ENCODE measurements at places on chromosomes 4 and X. TPM values are rescaled to one million over a fixed set of nuclear protein-coding genes. Genes with fewer than 3 reads are reported as not detected.

The GLRA3 gene
- polyA plus RNA-seq, result 1.0 TPM

The TBX22 gene
- polyA plus RNA-seq, result 0.03 TPM

DNA sequence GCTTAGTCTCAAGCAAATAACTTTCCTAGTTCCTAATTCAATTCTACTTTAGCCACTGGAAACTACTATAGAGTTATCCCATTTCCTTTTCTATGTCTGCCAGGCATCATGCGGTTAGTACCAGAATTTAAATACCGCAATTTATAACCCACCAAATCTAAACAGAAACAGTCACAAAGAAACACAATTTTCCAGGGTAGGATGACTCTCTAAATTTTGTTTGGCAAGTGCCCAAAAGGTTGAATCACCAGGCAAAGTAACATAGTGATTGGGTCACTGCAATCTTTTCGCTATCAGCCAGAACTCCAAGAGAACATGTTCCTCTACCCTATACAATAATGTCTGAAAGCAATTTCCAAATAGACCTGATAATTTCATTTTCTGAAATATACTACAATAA lies 240.2 kb upstream of the GRIA3 start:
- H3K4me3 ChIP-seq, result no peak overlapping the region
- no peaks in the 10 kb centered on the region for H3K36me3 ChIP-seq
- DNase-seq, result no peak
- no peaks in the 10 kb centered on the region for H3K27me3 ChIP-seq

DNA sequence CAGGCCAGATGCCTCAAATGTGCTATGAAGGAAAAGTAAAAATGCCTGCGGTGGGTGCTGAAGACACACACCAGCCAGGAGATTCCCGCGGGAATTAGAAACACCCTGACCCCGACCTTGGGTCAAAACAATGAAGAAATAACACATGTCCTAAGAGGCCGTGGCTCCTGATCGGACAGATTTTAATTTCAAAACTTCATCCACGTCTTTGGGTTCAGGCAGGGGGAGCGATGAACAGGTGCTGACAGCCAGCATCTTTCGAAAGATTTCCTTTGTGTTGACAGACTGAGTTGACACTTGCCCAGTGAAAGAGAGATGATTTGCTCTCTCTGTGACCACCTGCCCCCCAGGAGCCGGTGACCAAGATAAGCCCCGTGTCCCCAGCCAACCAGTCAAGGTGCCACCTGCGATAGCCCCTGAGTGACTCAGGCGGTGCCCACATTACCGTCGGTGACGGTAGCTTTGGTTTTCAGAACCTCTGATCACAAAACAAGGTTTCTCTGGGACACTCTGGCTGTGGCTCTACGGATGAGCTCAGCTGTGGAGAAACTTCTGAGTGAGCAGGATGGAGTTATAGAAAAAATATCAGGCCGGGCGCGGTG lies 11.0 kb upstream of the IL3RA start:
- H3K27me3 ChIP-seq, result no peaks in the 10 kb centered on the region
- H3K36me3 ChIP-seq, result no peaks in the 10 kb centered on the region
- no peak for DNase-seq
- H3K27ac ChIP-seq, result no peak overlapping the region
- H3K4me1 ChIP-seq, result no peaks in the 10 kb centered on the region
- no peak overlapping the region for H3K4me3 ChIP-seq

Measured in large intestine (tissue), 12 donors.